Thoracic aorta (tissue), 2 donors: ENCODE measurements at places on chromosomes 7 and 10.

DNA sequence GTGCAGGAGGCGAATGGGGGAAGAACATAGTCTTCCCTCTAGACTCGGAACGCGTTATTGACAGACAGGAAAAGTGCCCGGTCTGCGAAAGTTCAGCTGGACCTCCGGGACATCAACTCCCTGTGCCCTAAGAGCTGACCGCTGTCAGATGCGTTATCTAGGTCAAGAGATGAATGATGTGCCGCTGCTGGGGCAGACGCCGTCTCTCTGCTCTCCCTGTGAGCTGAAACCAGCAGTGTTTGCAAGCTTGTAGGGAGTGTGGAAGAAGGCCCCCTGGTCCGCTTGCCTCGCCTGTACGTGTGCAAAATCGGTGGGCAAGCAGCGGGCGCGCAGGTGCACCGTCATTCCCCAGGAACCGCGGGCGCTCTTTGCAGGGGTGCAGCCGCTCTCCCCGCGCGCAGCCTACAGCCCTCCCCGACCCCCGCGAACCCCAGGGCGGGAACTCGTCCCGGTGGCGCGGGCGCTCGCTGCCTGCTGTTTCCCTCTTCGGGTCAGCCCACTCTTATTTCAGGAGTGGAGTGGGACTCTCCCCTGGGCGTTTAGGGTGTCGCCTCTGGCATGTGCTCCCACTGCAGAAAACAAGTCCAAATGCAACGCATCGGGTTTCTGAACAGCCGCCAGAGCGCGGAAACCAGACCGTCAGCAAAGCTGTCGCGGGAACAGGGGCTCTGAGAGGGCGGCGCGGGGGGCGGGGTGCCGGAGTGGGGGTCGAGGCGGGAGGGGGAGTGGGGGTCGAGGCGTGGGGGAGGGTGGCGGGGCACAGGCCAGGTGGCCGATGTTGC, 1.8 kb upstream of the PFKFB3 start:
- no peak for DNase-seq

- DNase-seq: no peak
These were observed 108.0 kb downstream of the SDK1 start for GRCh38 chr7:3408814-3409595.

DNA sequence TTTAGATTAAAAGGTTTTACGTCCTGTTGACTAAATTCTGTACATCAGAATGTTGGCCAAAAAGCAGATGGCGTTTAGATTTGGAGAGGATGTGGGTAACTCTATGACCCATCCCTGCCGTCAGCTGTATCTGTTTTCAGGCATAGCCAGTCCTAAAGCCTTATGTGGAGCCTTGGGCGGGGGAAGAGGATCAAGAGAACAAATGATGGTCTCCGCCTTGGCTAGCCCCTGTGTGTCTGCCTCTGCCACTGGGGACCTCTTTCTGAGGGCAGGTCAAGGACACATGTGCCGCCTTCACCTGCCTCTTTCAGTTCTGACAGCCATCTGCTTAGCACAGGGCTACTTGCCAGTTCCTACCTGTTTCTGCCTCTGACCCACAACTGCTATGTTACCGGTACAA, 24.1 kb downstream of the PDSS1 start:
- DNase-seq: no peak

- DNase-seq: no peak
These were observed 732.1 kb upstream of the C7orf33 start for GRCh38 chr7:147858421-147858820.

- no peak for DNase-seq
These were observed 15.5 kb downstream of the MAPK8 start for GRCh38 chr10:48322017-48322416.

DNA sequence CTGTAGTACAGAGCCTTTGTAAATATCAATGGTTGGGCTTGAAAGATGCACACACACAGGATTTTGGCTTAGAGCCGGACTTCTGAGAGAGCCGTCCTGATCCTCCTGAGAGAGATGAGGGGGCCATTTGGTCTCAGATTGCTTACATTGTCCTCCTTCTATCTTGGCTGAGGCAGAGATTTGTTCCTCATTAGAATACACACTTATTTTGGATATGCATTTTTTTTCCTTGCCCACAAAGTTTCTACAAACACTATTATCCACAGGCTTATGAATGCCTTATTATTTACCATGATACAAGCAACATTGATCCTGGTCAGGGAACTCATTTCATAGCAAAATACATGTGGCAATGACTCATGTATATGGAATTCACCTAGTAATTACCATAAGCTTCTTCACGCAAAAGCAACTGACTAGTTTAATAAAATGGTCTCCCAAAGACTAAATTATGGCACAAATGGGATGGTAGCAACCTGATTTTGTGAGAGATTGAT, 175.3 kb downstream of the MDFIC start:
- DNase-seq: no peak

DNA sequence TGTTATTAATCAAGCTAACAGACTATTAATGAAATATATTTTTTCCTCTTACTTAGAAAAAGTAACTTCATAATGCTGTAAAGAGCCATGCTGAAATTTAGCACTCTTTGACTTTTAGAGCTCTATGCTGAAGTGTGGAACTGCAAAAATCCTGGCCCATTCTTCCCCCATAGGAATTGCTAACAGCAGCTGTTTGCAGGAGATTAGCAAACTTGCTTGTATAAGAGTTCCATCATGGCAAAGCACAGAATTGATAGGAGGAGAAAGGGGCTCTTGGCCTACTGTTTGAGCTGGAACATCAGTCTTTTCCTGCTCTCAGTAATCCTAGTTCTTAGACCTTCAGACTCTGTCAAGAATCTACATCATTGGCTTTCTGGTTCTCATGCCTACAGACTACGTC, 18.3 kb upstream of the GNAT3 start:
- no peak for DNase-seq

GRCh38 chr10:105538874-105539273, 897.8 kb downstream of the SORCS3 start:
- DNase-seq: no peak
